ENCODE measurements at places on chromosomes 4 and X.

- no peak for DNase-seq
- H3K27ac ChIP-seq = no peak overlapping the region
- H3K36me3 ChIP-seq = no peaks in the 10 kb centered on the region
- no peaks in the 10 kb centered on the region for H3K4me1 ChIP-seq
These were observed 115.2 kb downstream of the ENPP6 start for GRCh38 chr4:184102488-184102887.

DNA sequence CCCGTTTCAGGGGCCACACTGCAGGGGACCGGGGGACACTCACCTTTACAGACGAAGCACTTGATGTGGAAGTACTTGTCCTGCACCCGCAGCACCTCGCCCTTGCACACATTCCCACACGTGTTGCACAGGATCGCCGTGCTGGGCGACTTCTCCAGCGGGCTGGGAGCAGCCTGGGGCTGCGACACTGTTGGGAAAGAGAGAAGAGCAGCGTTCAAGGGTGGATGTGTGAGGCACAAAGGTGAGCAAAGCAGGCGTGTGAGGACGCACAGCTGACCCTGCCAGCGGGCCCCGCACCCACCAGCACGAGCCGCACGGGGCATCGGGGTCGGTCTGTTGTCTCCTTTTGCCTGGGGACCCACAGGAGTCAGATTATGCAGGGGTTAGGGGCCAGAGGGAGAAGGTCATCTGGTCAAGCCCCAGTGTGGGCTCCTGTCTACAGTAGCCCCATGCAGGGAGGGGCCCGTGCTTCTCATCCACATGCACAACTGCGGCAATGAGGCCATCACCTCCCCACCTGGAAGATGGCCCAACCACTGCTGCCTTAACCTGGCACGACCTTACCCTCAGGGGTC is 52.1 kb downstream of the ABLIM2 start:
- no peak overlapping the region for H3K4me3 ChIP-seq
- H3K36me3 ChIP-seq = no peaks in the 10 kb centered on the region
- no peak for DNase-seq
- no peaks in the 10 kb centered on the region for H3K4me1 ChIP-seq
- H3K27me3 ChIP-seq = no peaks in the 10 kb centered on the region

GRCh38 chrX:111376897-111377578 is 35.0 kb downstream of the DCX start:
- H3K4me1 ChIP-seq = no peaks in the 10 kb centered on the region
- H3K27ac ChIP-seq = no peak overlapping the region
- no peaks in the 10 kb centered on the region for H3K36me3 ChIP-seq
- no peak overlapping the region for H3K4me3 ChIP-seq

DNA sequence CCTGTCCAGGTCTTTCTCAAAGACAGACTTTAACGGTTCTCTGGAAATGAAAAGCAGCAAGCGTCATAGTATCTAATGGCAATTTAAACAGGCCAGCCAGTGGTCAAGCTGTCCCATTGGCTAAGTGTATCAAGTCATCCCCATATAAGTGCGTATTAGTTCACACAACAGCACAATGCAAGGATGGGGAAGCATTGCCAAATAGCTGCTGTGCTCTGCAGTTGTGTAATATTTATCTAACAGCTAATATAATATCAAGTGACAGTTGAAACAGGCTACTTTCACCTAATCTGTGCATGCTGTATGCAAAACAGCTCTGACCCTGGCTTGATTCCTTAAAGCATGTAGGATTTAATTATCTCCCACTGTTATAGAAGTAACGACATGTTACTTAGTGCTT is 134.8 kb upstream of the PPARGC1A start:
- no peak for DNase-seq
- no peaks in the 10 kb centered on the region for H3K4me1 ChIP-seq
- no peak overlapping the region for H3K27ac ChIP-seq

GRCh38 chr4:177386278-177386815 is 55.9 kb downstream of the AGA start:
- H3K27ac ChIP-seq = no peak overlapping the region
- no peaks in the 10 kb centered on the region for H3K4me1 ChIP-seq
- no peak overlapping the region for H3K4me3 ChIP-seq

- H3K4me1 ChIP-seq = no peaks in the 10 kb centered on the region
- H3K27me3 ChIP-seq = no peaks in the 10 kb centered on the region
- H3K4me3 ChIP-seq = no peak overlapping the region
- DNase-seq = no peak
- H3K36me3 ChIP-seq = no peaks in the 10 kb centered on the region
These were observed 157.9 kb downstream of the AMELX start for GRCh38 chrX:11451151-11451550.

DNA sequence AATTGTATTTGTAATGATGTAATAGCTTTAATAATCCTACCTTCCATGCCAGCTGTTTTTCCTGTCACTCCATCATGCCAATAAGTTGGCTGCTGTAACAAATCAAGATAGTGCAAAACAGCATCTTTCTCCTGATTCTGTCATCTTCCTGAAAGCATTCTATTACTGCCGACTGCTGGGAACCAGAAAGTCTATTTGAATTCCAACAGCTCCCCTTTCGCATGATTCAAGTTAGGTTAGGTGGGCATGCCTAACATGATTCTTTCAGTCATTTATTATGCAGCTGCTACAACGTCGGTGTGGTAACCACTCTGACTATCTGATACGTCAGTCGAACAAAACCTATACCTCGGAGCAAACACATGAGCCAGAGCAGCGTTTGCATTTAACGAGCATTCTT is 127.9 kb upstream of the DMD start:
- no peaks in the 10 kb centered on the region for H3K27me3 ChIP-seq
- H3K36me3 ChIP-seq = no peaks in the 10 kb centered on the region
- no peak overlapping the region for H3K4me3 ChIP-seq

- no peaks in the 10 kb centered on the region for H3K36me3 ChIP-seq
- H3K27ac ChIP-seq = no peak overlapping the region
- no peak overlapping the region for H3K4me3 ChIP-seq
- H3K4me1 ChIP-seq = no peaks in the 10 kb centered on the region
- H3K27me3 ChIP-seq = no peaks in the 10 kb centered on the region
- no peak for DNase-seq
These were observed 559.3 kb upstream of the ZFP42 start for GRCh38 chr4:187436251-187436650.

DNA sequence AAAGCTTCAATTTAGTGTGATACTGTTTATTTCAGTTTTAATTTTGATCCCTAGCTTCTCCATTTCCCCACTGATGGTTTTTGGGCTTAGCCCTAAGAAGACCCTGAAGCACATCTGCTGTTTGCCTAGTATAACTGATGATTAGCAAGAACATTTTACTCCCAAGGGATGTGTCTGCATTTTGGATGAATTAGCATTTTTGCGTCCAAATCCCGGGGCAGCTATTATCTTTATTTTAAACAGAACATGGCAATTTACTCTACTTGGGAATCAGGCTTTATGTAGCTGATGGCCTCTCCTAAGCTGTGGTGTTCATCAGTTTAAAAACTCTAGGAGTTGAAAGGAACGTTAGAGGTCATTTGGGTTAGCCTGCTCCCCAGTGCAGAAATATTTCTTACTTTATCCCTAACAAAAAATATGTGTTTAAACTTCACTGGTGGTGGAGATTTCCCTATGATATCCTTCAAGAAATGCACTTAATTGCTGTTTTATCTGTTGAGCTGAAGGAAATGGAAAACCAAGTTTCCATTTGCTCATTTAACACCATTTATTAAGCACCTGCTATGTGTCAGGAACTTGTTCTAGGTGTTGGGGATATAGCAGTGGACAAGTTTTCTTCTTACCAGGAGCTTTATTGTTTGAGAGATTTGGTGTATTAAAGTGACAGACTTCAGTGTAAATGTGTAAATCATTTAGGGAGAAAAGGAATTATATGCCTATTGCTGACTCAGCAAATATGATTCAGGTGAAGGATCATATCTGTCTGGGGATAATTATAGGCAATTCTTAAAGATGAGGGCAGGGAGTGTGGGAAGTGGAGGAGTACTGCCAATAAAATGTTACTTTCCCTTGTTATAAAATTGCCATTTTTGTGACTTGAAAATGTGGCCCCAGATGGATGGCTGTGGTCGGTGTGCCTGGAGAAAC is 3.4 kb downstream of the SEPTIN11 start:
- H3K27ac ChIP-seq = no peak overlapping the region
- peaks cover 10% of the 10 kb centered on the region for H3K4me1 ChIP-seq
- H3K27me3 ChIP-seq = no peaks in the 10 kb centered on the region
- no peaks in the 10 kb centered on the region for H3K36me3 ChIP-seq
- DNase-seq = no peak

- no peaks in the 10 kb centered on the region for H3K4me1 ChIP-seq
- no peak for DNase-seq
- no peak overlapping the region for H3K27ac ChIP-seq
- no peaks in the 10 kb centered on the region for H3K36me3 ChIP-seq
These were observed 54.1 kb downstream of the CCNI start for GRCh38 chr4:77021614-77022089.

DNA sequence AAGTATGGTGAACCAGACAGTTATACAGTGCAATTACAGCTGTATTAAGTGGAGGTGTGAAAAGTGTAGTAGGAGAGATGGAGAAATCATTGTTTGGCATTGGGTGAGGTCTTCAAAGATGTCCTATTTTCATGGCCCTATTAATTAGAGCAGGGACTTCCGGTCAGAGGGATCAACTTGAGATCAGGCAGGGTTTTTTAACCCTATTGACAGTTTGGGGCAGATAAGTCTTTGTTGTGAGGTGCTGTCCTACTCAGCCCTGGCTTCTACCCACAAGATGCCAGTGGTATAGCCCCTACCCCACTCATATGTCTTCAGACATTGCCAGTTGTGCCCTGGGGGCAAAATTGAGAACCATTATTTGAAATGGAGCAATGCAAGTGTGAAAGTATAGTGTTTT is 9.9 kb downstream of the USP9X start:
- no peak overlapping the region for H3K27ac ChIP-seq
- no peak overlapping the region for H3K4me3 ChIP-seq
- no peak for DNase-seq
- H3K4me1 ChIP-seq = peaks cover 13% of the 10 kb centered on the region
- no peaks in the 10 kb centered on the region for H3K27me3 ChIP-seq
- no peaks in the 10 kb centered on the region for H3K36me3 ChIP-seq

DNA sequence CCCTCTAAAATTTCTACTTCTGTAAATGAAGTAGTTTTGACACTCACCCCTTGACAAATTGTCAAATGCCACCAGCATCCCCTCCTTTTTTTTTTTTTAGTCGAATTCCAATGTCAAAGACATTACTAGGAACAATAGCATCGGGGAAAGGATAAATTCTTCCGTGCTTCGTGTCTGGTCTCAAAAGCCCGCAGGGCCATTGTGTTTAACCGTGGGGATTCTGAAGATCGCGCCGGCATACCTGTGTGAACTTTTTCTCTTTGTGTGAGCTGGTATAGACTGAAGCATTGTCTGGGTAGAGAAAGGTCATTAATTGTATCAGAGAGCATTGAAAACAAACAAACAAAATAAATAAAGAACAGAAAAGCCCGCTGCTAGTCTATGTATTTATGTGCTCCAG is 313.9 kb downstream of the ASMT start:
- H3K4me1 ChIP-seq = no peaks in the 10 kb centered on the region
- H3K27me3 ChIP-seq = no peaks in the 10 kb centered on the region
- DNase-seq = no peak
- H3K4me3 ChIP-seq = no peak overlapping the region
- H3K36me3 ChIP-seq = no peaks in the 10 kb centered on the region

GRCh38 chr4:60962286-60962685 is 237.8 kb upstream of the ADGRL3 start:
- no peaks in the 10 kb centered on the region for H3K36me3 ChIP-seq
- no peaks in the 10 kb centered on the region for H3K4me1 ChIP-seq
- DNase-seq = no peak

GRCh38 chrX:119190091-119190681 is 45.9 kb upstream of the PGRMC1 start:
- no peak for DNase-seq
- no peak overlapping the region for H3K4me3 ChIP-seq
- no peaks in the 10 kb centered on the region for H3K36me3 ChIP-seq
- H3K27ac ChIP-seq = no peak overlapping the region
- peaks cover 4% of the 10 kb centered on the region for H3K4me1 ChIP-seq

DNA sequence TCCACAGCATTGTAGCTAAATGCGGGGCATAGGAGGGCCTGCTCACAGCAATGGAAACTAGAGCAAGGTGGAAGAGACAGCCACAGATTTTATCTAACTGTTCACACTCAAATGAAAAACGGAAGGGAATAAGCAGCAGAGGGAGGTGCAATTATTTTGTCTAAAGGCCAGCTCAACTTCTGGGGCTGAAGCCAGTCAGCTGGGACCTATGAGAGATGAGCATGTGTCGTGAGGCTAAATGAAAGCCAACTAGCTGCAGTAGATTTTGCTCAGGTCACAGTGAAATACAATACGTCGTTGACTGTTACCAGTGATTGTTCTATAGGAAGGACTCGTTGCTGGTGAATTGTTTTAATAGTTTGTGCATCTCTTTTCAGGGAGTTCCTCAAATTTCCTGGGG is 26.4 kb upstream of the FGFBP2 start:
- H3K4me3 ChIP-seq = no peak overlapping the region
- no peaks in the 10 kb centered on the region for H3K36me3 ChIP-seq
- H3K27ac ChIP-seq = no peak overlapping the region
- no peak for DNase-seq
- H3K4me1 ChIP-seq = no peaks in the 10 kb centered on the region

- H3K27ac ChIP-seq = no peak overlapping the region
- H3K4me1 ChIP-seq = no peaks in the 10 kb centered on the region
- no peaks in the 10 kb centered on the region for H3K36me3 ChIP-seq
- H3K4me3 ChIP-seq = no peak overlapping the region
These were observed 31.0 kb downstream of the ALPK1 start for GRCh38 chr4:112327965-112328733.

- no peaks in the 10 kb centered on the region for H3K27me3 ChIP-seq
- no peak overlapping the region for H3K27ac ChIP-seq
- H3K4me3 ChIP-seq = no peak overlapping the region
- no peaks in the 10 kb centered on the region for H3K36me3 ChIP-seq
- no peaks in the 10 kb centered on the region for H3K4me1 ChIP-seq
- no peak for DNase-seq
These were observed 58.4 kb upstream of the XAGE1A start for GRCh38 chrX:52437212-52437611.

- H3K27ac ChIP-seq = no peak overlapping the region
- H3K27me3 ChIP-seq = no peaks in the 10 kb centered on the region
- DNase-seq = no peak
- H3K4me3 ChIP-seq = no peak overlapping the region
These were observed 212.6 kb upstream of the RASGEF1B start for GRCh38 chr4:81684352-81684751.

DNA sequence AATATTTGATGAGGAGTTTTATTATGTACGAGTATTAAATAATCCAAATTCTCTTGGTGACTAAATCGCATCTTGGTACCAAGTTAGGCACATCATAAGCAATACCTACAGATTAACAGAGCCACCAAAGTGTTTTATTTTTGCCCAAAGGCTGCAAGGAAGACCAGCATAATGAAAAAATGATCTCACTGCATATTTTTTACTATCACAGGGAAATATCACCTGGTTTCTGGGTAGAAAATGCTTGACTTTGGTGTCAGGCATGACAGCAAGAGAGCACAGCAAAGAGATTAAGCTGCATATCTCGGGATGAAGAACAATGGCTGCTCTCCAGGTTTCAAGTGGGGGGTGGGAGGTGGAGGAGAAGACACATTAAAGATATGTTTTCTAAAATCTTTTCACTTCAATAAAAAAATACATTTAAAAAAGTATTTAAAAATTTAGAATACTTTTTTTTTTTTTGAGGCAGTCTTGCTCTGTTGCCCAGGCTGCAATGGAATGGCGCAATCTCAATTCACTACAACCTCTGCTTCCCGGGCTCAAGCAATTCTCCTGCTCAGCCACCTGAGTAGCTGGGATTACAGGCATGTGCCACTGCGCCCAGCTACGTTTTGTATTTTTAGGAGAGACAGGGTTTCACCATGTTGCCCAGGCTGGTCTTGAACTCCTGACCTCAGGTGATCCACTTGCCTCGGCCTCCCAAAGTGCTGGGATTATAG is 86.1 kb downstream of the FRYL start:
- H3K4me1 ChIP-seq = peaks cover 12% of the 10 kb centered on the region
- no peaks in the 10 kb centered on the region for H3K27me3 ChIP-seq
- no peak overlapping the region for H3K4me3 ChIP-seq
- no peak overlapping the region for H3K27ac ChIP-seq
- no peaks in the 10 kb centered on the region for H3K36me3 ChIP-seq
- DNase-seq = no peak

Data from Panc1 (cell line).